ENCODE measurements at places on chromosomes 7 and 10.
A peak's percentile ranks its signal among the peaks of the same experiment; 100 is the strongest.

DNA sequence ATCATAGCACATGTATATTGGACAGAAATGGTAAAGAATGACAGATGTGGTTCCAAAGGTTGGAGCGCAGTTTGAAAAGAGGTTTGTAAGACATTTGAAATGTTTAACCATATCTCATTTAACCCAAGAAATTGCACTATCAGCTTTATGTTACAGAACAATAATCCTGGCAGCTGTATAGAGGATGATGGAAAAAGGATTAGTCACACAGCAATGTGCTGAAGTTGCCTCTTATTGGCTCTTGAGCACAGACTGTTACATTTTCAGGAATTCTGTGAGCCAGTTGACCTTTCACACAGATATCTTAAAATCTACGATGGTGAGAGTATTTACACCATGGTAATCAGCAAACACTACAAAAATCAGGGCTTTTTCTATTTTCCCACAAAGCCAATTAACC is 3.9 kb downstream of the COG5 start:
- no peak for DNase-seq

GRCh38 chr7:138980563-138981291 is 462 bp downstream of the KIAA1549 start:
- peak; percentile 15 for DNase-seq

GRCh38 chr7:18503126-18503866 is 7.7 kb downstream of the HDAC9 start:
- DNase-seq, result no peak

GRCh38 chr10:104957178-104957841 is 316.2 kb downstream of the SORCS3 start:
- no peak for DNase-seq

DNA sequence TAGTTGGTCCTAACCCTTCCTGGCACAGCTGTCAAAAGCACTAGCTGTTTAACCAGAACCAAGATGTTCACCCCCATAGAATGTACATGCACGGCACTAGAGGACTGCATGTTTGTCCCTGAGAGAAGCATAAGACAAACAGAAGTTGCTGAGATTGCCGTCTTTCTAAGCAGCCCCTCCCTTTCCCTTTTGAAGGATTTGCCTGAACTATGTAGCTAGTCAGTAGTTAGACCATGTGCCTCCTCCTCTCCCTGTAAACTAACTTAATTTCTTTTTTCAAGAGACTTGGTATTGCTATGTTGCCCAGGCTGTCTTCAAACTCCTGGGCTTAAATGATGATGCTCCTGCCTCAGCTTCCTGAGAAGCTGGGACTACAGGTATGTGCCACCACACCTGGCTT is 40.7 kb downstream of the TBC1D12 start:
- DNase-seq, result no peak

- no peak for DNase-seq
Observed at GRCh38 chr7:142383841-142384492, 126.1 kb upstream of the PRSS58 start.

Measured in activated naive CD4-positive, alpha-beta T cell treated with anti-CD3 and anti-CD28 coated beads, Interleukin-2, amount 50 U/mL, for 16 hours (primary cell).